ENCODE measurements at places on chromosomes 4 and X.

DNA sequence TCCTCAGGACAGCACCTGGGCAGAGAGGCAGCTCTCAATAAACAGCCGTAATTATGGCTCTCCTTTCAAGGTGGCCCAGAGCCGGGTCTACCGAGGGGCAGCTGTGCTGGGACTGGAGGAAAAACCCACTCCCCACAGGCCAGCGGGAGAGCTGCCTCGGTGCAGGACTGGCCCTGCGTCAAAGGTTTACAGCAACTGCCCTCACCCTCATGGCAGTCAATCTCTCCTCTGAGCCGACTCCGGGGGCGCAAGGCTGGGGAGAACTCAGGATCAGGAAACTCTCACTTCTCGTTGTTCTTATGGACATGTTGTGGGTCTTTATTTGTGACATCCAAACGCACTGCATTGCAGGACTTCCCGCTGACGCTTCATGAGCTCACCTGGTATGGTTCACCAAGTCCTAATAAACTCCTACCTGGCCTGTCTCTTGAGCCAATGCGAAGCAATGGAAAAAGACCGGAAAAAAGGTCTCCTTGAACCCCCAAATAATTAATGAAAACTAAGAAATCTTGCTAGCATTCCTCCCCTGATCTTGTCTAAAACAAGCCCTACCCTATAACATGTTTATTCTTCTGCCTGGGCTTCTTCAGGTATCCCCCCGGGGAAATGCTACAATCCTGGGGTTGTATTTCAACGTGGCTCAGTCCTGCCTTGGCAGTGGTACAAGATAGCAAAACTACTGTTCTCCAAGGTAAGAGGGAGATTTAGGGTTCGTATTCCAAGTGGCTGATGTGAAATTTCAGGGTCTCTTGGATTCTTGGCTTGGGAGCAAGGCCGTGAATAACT, 50.1 kb upstream of the CDKN2AIP start:
- DNase-seq, result no peak

- DNase-seq, result no peak
These were observed 38.9 kb upstream of the TLL1 start for GRCh38 chr4:165834116-165834515.

DNA sequence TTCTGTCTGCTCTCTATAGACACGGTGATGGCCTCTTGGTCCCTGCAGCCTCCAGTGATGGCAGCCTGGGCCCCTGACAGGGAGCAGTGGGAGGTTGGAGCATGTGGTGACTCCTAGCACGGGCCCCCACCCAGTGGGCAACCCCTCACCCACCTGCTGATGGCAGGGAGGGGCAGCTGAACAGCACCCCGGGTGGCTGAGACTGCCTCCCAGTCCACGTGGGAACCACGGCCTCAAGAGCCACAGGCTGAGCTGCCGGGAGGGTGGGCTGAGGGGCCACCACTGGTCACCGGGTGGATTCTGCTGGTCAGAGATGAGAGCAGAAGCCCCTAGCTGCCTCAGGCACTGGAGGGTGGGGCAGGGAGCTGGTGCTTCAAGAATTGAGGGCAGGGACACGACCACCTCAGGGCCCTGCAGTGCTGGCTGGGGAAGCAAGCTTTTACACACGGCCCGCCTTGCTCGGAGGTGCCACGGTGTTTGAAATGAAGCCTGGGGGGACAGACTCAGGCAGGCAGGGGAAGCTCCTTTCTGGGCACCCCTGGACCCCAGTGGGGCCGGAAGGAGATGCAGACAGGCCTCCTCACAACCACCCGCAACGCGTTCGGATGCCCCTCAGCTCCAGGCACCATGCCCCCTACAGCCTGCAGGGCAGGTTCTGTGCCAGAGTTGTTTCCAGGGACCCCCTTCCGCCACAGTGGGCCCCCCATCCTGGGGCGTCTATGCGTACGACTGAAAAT, 6.3 kb upstream of the HAUS3 start:
- no peak for DNase-seq

- DNase-seq, result no peak
These were observed 28.3 kb downstream of the TMEM144 start for GRCh38 chr4:158238575-158238974.

DNA sequence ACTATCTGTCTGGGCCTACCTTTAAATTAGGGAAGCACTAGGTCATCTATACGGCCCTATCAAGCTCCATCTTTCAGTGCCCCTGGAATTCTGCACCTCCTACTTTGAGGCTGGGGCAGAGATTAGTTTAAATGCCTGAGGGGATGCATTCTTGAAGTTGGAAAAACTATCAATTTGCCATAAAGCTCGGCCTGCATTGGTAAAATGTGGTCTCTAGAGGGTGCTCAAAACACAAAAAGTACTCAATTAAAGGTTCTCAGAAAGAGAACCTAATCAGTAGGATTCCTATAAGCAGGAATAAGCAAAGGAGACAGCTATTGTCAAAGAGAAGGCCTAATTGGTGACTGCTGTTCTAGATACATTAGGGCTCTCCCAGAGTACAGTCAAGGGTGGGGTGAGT, 111.7 kb downstream of the AMER1 start:
- DNase-seq, result no peak

DNA sequence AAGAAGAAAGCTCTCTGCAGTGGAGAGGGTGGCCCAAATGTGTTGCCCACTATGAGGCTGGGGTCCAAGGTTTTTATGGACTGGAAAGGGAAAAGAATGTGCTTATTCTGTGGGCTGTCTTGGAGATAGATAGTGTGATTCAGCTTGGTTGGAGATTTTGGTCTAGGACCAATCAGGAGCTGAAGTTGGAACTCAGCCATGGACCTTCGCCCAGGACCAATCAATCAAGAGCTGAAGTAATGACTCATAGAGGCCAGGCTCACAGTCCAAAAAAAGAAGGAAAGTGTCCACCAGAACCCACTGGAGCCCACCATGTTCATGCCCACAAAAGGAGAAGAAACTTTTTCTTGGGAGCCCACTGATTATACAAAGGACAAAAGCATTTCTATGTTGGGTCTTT, 369.5 kb downstream of the UBE2NL start:
- DNase-seq, result no peak

- no peak for DNase-seq
These were observed 19.3 kb upstream of the SFRP2 start for GRCh38 chr4:153808175-153808574.

DNA sequence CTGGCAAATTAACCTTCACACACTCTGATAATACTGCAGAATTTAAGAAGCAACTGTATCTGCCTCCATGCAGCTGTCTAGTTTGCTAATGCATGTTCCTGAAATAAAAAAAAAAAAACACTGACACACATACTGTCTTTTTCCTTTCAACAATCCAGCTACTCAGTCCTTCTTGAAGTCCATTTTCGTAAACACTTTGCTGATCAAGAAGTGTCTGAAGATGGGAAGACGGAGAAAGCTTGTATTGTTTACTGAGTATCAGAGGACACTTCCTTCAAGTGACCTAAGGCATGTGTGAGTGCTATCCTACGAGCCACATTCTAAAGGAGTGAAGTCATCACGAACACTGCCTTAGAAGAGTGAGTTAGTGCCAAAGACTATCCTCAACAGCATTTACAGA, 82.6 kb downstream of the LUZP4 start:
- no peak for DNase-seq

DNA sequence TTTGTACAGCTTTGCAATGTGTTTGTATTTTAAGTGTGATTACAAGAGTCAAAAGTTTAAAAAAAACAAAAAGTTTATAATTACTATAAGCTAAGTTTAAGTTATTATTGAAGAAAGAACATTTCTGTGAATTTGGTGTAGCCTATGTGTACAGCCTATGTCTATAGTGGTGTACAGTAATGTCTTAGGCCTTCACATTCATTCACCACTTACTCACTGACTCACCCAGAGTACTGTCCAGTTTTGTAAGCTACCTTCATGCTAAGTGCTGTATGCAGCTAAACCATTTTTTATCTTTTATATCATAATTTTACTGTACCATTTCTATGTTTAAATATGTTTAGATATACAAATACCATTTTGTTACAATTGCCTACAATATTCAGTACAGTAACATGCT, 182.3 kb downstream of the RPA4 start:
- no peak for DNase-seq

DNA sequence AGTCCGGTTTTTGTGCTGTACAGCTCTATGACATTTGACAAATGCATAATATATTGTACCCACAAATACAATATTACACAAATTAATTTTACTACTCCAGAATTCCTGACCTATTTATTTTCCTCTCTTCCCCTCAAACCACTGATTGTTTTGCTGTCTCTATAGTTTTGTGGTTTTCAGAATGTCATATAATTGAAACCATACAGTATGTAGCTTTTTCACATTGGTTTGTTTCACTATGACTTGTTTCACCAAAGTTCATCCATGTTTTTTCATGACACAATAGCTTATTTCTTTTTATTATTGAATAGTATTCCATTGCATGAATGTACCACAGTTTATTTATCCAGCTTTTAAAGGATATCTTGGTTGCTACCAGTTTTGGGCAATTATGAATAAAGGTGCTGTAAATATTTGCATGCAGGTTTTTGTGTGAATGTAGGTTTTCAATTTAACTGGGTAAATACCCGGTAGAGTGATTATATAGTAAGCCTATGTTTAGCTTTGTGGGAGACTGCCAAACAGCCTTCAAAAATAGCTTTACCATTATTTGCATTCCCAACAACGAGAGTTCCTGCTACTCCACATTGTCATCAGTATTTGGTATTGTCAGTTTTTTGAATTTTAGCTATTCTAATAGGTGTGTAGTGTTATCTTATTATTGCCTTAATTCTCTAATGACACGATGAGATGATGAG, 25.9 kb downstream of the RNF175 start:
- DNase-seq, result no peak

- DNase-seq, result no peak
These were observed 4.9 kb upstream of the ZNF630 start for GRCh38 chrX:48076343-48076742.

- no peak for DNase-seq
These were observed 59.3 kb upstream of the SOD3 start for GRCh38 chr4:24736066-24736465.

GRCh38 chr4:56139241-56139827, 190.6 kb downstream of the CEP135 start:
- no peak for DNase-seq

DNA sequence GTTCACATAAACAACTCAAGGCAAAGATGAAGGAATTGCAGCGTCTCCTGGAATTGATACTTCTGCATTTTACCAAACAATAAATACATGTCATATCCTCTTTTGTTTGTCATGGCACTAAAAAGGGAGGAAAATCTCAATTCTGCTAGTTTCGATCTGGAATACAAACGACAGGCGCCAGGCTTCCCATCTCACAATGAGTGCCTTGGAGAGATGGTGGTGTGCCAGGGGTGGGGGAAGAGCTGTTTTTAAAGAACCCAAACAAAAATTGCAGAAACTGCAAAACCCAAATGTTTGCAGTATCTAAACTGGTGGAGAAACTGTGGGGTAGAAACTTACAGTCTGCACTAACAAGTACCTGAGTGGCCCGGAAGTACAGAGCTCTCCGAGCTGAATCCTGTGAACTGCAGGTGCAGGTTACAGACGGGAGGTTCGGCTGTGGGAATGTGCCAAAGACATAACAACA, 53.0 kb upstream of the KLF3 start:
- DNase-seq, result no peak

GRCh38 chrX:112865464-112866025, 24.9 kb upstream of the AMOT start:
- no peak for DNase-seq

Data from stimulated activated CD8-positive, alpha-beta memory T cell treated with anti-CD3 and anti-CD28 coated beads, Interleukin-4, amount 100 ng/mL, for 1 hour (primary cell).